IMR-90 (cell line): ENCODE measurements at places on chromosomes 1 and 21. TPM values are rescaled to one million over a fixed set of nuclear protein-coding genes. Genes with fewer than 3 reads are reported as not detected.

DNA sequence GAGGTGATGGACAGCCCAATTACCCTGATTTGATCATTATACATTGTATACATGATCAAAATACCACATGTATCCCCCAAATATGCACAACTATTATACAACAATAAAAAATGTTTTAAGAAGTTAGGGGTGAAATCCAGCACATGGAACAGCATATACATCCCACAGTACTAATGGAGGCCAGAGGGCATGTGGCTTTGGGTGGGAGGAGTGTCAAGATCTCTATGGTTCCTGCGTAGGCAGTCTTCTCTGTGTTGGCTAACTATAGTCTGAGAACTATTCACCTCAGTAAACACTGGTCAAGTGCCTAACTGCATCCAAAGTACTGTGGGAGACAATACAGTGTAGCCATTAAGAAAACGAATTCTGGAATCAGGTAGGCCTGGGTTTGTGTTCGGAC is 74.1 kb downstream of the GADD45A start:
- DNase-seq, result no peak

GRCh38 chr1:222654849-222655248 is 37.0 kb downstream of the MIA3 start:
- DNase-seq, result no peak

GRCh38 chr1:7561936-7562728 is 209.0 kb upstream of the VAMP3 start:
- DNase-seq, result no peak

GRHL3 gene
- not detected in 2 replicates for total RNA-seq

HMGCL gene
- 31.9 and 33.5 TPM in 2 replicates for total RNA-seq

ANKRD65 gene
- total RNA-seq, result under 0.01 TPM in 1 of 2 replicates, not detected in the other
